NCI-H2029 (cell line): ENCODE measurements at places on chromosomes 12 and 14.

- no peak for DNase-seq
These were observed 800.2 kb upstream of the LRFN5 start for GRCh38 chr14:40806471-40806870.

DNA sequence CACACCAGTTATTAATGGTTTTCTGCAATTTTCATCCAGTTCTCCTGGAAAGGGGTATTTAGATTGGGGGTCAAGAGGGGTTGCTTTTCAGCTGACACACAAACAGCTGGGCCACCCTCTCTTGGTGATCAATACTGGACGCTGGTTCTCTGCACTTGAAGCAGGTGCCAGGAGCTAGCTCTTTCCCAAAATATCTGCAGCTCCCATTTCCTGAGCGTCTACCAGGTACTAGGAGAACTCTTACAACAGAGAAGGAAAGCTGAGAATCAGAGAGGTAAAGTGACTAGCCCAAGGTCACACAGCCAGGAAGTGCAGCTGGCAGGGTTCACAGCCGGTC is 1.2 kb downstream of the TESC start:
- no peak for DNase-seq

GRCh38 chr12:9041321-9041720 is 52.0 kb downstream of the KLRG1 start:
- DNase-seq: no peak

- DNase-seq: no peak
These were observed 32.9 kb downstream of the FBXW8 start for GRCh38 chr12:116943419-116944372.

DNA sequence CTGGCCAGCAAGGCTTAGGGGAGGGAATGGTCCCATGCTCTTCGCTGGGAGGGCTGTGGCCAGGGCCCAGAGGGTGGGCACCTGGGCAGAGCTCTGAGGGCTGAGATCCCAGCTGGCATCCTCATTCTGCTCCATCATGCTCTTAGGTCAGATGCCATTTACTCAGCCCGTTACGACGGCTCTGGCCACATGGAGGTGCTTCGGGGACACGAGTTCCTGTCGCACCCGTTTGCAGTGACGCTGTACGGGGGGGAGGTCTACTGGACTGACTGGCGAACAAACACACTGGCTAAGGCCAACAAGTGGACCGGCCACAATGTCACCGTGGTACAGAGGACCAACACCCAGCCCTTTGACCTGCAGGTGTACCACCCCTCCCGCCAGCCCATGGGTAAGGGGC is 30.8 kb upstream of the LRP1-AS start:
- DNase-seq: no peak

DNA sequence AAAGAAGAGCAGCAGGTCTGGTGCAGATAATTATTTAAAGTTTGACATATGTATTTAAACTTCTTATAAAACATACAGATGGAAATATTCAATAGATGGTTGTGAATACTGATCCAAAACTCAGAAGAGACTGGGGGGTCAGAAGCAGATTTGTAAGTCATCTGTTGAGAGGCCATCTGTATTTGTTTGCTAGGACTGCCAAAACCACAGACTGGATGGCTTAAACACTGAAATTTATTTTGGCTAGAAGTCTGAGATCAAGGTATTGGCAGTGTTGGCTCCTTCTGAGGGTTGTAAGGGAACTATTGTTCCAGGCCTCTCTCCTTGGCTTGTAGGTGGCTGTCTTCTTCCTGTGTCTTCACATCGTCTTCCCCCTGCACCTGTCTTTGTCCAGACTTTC is 153.9 kb downstream of the LRRK2 start:
- no peak for DNase-seq
